ENCODE measurements at places on chromosomes 12 and 14.

- DNase-seq, result no peak
Measured at GRCh38 chr14:37090026-37090425, 82.4 kb downstream of the SLC25A21 start.

- DNase-seq, result no peak
Measured at GRCh38 chr14:44612002-44612401, 104.9 kb upstream of the FSCB start.

DNA sequence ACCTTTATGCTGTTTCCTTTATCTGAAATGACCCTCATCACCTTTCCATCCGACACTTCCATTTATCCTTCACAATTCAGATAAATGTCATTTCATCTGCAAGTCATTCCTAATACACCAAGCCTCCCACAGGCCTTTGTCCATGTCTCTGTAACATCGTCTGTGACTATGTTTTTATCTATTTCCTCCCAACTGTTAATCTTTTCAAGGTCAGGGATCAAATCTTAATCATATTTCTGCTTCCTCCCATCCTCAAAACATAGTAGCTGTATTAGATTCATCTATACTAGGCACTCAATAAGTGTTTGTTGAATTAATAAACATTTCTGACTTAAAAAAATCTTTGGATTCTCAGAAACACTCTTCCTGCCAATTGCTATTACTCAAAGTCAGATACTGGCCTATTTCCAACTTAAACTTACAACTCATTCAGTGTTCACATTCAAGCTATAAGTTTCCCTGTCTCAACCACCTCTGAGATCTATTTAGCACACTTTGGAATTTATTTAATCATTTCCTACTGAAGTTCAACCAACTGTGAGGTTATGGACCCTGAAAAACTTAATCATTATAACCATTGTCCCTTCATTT is 100.2 kb upstream of the ALX1 start:
- DNase-seq, result no peak

DNA sequence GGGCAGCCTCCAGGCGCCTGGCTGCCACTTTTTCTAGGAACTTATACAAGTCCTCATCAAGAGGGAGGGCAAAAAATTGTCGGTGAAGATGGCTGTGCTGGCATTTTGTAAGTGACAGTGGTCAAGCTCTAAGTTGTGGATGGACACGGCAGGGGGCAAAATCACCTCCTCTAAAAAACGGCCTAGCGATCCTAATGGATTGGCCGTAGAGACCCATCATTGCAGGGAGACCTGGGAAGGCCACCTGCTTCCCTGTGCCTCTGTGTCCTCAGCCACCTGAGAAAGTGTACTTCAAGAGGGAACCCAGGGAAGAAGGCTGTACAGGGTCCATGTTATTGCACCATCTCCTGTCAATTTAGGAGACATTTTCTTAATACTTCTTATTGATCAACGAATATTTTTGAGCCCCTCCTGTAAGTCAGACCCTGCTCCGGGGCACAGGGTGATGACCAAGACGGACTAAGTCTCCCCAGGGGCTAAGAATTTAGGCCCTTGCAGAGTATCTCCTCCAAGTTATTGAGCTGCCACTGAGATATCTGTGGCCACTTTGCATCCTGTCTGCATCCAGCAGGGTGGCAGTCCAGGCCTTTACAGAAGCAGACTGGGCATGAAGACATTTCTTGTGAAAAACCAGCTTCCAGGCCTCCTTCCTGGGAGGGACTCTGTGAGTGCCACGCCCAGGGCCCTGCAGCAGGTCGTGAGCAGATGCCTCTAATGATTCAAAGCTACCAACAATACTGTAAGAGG is 40.5 kb downstream of the PSMA6 start:
- peak; percentile 3 for DNase-seq

DNA sequence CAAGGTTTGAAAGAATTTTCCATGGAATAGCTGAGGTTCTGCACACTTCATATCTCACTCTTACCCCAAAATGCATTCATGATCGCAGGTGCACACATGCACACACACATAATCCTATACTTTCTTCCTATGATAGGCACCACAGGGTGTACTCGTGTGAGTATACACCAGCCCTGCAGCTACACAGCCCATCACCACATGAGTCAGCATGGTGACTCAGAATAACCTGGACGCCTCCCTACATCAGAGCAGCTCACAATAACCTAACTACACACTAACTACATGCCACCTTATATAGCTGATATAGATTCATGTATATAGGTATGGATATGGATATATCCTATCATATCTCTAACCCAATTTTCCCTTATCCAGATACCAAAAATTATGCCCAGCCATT is 850.2 kb upstream of the TMEM132C start:
- DNase-seq, result no peak

DNA sequence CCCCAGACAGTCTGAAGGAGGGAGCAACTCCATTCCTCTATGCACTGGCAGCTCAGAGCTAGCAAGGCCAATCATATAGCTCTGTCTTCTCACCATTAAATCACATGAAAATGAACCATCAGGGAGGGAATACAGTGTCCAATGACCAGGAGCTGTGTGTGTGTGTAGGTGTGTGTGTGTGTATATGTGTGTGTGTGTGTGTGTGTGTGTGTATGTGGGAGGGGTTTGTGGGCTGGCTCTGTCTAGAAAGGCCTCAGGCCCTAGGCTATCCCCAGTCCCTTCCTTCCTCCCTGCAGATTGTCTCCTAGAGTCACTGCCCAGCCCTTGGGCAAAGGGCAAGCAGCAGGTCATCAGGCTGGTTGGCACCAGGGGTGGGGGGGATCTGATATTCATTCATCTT is 5.7 kb upstream of the SUSD6 start:
- no peak for DNase-seq

GRCh38 chr12:41983394-41983793 is 161.3 kb downstream of the GXYLT1 start:
- DNase-seq, result no peak
